Stimulated activated CD8-positive, alpha-beta memory T cell treated with anti-CD3 and anti-CD28 coated beads, Interleukin-12 subunit alpha, Interleukin-12 subunit beta, amount 100 ng/mL, for 4 hours (primary cell): ENCODE measurements at places on chromosomes 7 and 10.

GRCh38 chr7:113144817-113145216, 26.5 kb upstream of the SMIM30 start:
- no peak for DNase-seq

DNA sequence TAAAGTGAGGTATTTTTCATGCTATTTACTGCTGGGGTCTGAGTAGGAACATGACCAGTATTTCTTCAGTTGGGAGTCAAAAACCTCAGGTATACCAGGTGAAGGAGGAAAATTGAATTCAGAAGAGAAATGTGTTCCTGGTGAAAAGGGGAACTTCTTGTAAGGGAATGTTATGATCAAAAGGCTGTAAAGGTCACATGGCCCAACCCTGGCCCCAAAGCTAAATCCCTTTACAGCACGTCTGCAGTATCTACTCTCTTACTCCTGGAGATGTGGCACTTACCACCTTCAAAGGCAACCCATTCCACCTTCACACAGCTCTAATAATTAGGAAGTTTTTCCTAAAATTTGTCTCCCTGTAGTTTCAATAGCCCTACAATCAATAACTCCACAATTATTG, 15.2 kb downstream of the PIK3AP1 start:
- DNase-seq: no peak

- no peak for DNase-seq
Observed at GRCh38 chr7:7617550-7617949, 23.0 kb upstream of the UMAD1 start.

- no peak for DNase-seq
Observed at GRCh38 chr10:123097039-123097438, 38.7 kb upstream of the HMX3 start.

- no peak for DNase-seq
Observed at GRCh38 chr10:63977329-63977923, 456.2 kb downstream of the REEP3 start.

- DNase-seq: no peak
Observed at GRCh38 chr7:20503278-20503950, 112.1 kb upstream of the ABCB5 start.

DNA sequence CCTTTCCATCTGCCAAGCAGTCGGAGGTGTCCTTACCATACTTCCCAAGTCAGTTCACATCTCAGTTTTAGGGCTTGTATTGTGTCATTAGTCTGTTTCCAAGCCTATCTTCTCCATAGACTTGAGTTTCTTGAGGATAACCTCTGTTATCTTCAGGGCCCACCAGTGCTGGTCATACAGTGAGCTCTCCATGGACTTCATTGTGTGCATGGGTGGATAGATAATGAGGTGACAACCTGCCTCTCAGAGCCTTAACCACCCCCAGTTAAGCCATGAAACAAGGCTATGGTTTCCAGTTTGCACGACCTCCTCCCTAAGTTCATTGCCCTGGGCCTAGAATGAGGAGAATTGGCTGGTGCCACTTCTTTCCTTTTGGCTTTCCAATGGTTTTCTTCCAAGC, 38.5 kb upstream of the WAC start:
- no peak for DNase-seq

DNA sequence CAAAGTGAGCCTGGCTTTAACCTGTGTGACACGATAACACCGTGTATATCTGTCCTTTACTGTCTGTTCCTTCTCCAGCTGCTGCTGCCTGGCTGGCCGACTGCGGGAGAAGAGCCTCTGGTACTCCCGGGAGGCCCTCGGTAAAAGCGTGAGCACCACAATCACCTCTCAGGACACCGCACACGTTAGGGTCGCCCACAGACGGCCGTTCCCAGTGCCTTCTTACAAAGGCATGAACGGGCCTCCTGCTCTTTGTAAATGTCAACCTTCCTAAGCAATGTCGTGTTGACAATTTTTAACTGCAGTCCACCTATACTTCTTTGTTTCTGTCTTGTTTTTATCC, 177.6 kb downstream of the DIP2C start:
- no peak for DNase-seq

DNA sequence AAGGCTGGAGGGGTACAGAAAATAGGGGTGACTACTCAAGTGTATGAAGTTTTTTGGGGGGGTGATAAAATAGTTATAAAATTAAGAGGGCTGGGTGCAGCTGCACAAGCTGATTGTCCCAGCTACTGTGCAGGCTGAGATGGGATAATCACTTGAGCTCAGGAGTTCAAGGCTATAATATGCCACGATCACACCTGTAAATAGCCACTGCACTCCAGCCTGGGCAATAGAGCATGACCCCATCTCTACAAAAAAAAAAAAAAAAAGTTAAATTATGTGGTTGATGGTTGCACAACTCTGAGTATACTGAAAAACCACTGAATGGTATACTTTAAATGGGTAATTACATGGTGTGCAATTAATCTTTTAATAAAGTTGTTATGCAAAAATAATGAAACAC, 172.9 kb downstream of the SRPK2 start:
- no peak for DNase-seq

GRCh38 chr10:71970869-71971268, 6.7 kb downstream of the CHST3 start:
- no peak for DNase-seq

GRCh38 chr7:22564511-22565045, 64.6 kb upstream of the STEAP1B start:
- no peak for DNase-seq

DNA sequence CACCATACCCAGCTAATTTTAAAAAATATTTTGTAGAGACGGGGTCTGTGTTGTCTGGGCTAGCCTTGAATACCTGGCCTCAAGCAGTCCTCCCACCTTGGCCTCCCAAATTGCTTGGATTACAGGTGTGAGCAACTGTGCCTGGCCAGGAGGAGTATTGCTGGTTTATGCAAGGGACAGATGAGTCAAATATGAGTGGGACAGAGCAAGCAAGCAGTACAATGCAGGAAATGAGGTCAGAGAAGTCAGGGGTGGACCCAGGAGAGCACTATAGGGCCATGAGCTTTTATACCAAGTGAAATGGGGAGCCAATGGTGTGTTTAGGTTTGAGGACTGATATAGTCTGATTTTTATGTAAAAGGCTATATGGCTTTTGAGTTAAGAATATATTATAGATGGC, 6.3 kb downstream of the TSPAN13 start:
- DNase-seq: no peak

DNA sequence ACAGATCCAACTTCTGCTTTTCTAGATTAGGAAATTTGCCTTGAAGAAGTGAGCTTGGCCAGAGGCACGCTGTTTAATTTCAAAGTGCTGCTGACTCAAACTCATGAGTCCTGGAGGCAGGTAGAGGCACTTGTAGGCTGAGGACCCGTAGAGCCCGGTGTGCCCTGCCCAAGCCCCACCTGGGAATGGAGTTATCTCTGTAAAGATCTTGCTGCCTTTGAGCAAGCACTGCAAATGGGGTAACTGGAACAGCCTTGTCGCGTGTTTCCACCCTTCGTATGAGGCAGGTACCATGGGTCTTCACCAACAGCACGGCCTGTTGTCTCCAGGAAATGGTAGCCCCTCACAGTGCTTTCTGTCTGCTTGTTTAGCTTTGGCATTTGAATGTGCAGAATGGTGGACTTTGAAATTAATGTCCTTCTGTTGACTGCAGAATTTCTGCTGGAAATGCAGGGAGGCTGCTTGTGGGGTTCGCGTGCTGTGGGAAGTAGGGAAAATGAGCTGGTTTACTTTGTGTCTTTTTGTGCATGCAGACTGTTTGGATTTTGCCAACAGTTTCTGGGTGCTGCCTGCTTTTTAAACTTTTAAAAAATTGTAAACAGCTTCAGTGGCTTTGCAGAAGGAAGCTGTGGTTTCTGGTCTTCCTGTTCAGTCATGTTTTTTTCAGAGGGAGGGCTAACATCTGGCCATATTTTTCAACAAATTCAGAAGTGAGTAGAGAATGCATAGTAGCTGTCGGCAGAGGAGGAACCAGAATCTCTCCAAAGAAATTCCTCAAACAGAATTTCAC, 27.2 kb downstream of the CCM2 start:
- no peak for DNase-seq

DNA sequence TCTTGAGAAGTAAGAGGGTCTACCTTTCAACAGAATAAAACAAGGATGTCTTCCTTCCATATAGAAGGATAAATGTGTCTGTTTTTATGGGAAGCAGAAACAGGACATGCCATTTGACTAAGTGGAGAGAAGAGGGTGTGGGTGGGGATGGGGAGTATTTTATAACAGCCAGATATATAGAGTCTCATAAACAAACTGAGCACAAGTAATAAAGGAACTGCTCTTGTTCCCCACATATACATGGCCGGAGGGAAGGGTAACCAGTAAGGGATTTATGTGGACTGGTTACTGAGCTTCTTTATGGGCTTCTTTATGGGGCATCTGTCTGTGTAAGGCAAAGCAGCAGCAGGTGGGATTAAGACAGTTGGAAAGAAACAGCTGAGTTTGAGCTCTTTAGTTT, 558.1 kb downstream of the REEP3 start:
- no peak for DNase-seq

DNA sequence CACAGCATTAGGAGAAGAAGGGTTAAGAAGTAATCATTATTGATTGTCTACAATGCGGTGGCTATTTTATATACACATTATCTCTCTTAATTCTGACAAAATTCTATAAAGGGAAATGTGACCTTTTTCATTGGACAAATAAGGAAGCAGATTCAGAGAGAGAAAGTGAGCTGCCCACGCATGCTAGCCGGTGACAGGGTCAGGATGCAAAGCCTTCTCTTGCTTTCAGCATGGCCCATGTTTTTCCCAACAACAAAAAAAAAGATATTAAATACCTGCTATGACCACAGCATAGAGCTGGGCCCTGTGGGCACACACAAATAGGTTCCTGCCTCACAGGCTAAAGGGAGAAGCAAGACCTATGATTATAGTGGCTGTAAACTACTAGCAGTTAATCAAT, 66.8 kb downstream of the PPP1R3C start:
- DNase-seq: no peak

GRCh38 chr7:18974803-18975202, 142.6 kb downstream of the TWIST1 start:
- DNase-seq: no peak

DNA sequence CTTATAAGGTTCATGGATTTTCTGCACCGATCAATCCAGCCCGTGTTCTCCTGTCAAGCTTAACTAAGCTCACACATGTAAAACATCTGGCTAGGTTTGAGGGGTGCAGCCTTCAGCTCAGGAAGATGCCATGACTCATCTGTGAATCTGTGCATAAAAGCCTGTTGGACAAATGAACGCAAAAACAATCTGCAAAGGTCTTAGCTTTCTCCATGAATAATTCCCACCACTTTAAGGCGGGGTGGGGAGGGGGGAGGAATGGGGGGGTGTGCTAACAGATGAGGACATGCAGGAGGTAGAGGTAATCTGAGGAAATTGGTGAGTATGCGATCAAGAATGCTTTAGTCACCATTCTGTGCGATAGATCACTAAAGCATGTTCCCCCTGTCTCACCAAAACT, 4.8 kb downstream of the DOCK4 start:
- no peak for DNase-seq

DNA sequence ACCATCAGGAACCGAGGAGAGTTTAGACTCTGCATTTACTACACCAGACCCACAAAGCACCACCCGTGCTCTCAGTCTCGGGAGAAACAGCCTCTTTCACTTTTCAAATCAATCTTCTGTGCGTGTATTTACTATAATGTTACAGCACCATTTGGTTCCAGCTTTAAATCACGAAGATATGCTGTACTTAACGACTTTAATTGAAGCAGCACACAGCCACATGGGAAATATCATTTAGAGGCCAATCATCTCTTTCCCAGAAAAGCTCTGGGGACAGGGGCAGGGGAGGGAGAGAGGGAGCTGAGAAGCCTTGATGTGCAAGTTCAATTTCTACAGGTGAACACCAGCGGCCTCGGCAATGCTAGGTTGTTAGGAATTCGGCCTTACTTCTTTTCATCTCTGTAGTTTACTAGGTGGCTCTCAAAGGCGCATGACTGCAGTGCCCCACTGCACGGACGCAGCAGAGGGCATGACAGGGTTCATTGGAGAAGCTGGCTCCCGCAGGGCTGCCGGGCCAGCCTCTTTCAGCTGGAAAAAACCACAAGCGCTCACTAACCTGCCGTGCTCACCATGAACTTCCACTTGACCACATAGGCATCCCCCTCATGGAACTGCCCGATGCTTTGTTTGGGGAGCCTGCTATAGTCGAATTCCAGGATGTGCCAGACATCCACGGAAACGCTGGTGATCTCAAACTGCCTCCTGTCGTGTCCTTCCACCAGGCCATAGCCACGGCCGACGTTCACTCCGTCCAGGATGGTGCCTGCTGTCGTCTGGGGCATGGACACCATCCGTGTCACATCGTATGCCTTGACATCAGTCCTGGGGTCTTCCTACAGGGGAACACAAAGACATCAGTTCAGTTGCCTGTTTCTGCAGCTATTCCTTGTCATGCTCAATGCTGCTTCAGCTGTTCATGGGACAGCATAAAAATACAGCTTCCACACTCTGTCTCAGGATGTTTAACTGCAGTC, 154.5 kb downstream of the SVIL start:
- no peak for DNase-seq

DNA sequence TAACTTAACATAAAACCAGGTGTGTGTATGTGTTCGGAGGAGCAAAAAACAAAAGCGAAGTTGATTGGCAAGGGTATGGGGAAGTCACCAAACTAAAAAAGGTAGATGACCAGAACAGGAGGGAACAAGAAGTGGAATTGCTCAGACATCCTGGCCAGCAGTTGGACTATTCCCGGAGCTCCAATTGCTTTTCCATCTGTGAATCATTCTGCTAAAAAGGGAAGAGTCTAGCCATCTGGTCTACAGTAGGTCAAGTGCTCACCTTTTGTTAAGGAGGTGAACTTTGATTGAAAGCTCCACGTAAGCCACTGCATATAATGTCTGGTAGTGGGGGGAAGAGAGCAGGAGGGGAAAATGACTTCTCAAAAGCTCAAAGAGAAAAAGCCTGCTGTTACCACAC, 50.0 kb upstream of the BET1 start:
- no peak for DNase-seq

GRCh38 chr10:128622706-128623105, 496.5 kb upstream of the MKI67 start:
- no peak for DNase-seq

DNA sequence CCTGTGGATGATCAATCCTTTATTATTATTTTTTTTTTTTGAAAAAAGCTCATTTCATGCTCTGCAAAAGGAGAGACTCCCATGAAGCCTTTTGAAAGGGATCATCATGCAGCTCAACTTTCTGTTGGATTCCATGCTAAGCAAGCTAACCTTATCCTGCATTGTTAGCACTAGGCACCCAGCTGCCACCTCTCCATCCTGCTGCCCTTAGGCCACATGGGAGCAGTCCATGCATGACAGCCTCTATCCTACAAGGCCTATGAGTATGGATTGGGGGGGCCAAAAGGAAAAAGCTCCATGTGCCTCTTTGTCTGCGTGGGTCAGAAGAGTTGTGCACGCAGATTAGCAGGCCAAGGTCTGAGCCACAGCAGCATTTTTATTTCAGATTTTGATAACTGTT, 19.2 kb downstream of the SMNDC1 start:
- DNase-seq: no peak

DNA sequence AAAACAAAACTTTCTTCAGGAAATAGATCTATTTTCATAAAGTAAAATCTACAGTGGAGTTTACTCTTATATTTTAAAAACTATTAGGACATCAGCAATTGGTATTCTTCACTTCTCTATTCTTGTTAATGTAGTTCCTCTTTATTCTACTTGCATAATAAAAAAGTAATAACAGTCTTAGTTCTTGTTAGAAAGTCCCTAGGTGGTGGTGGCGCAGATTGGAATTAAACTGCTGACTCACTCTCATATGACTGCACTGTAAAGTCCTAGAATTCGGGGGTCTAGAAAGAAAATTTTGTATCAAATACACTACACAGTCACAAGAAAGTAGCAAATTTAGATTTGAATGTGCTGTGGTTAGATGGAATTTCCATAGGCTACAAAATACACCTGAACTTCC, 44.6 kb upstream of the TES start:
- DNase-seq: no peak
